HT-29 (cell line): ENCODE measurements at places on chromosomes 5 and 9.
A peak's percentile ranks its signal among the peaks of the same experiment; 100 is the strongest.

DNA sequence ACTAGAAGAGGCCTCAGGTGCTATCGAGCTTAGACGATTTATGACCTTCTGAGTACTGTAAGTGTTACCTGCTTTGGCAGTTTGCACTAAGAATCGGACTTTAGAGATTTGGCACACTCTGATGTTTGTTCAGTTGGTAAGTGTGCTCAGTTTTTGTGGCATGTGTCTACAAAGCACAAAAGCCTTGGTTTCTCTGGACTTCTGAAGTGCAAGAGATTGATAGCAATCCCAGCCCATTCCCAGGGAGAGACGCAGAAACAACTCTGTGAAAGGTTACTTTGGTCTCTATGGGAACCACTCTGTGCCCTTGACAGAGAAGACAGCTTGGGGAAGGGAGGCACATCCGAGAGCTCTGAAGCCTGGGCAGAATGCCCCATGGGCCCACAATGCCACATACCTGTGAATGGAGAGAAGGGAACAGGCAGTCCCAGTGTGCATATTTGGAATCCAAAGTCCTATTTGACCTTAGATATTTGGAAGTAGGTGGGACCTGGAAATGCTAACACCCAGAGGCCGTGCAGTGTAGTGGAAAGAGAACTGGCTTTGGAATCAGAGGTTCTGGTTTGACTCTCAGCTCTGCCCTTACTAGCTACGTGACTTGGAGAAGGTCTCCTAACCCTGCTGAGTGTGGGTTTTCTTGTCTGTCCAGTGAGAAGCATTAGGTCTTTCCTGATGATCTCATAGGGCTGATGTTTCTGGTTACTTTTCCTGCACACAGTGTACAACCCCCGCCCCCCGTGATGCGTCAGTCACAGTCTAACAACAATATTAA, 194.3 kb upstream of the VLDLR start:
- DNase-seq, result no peak

- no peak for DNase-seq
Observed at GRCh38 chr5:10227379-10227778, 22.3 kb downstream of the ATPSCKMT start.

DNA sequence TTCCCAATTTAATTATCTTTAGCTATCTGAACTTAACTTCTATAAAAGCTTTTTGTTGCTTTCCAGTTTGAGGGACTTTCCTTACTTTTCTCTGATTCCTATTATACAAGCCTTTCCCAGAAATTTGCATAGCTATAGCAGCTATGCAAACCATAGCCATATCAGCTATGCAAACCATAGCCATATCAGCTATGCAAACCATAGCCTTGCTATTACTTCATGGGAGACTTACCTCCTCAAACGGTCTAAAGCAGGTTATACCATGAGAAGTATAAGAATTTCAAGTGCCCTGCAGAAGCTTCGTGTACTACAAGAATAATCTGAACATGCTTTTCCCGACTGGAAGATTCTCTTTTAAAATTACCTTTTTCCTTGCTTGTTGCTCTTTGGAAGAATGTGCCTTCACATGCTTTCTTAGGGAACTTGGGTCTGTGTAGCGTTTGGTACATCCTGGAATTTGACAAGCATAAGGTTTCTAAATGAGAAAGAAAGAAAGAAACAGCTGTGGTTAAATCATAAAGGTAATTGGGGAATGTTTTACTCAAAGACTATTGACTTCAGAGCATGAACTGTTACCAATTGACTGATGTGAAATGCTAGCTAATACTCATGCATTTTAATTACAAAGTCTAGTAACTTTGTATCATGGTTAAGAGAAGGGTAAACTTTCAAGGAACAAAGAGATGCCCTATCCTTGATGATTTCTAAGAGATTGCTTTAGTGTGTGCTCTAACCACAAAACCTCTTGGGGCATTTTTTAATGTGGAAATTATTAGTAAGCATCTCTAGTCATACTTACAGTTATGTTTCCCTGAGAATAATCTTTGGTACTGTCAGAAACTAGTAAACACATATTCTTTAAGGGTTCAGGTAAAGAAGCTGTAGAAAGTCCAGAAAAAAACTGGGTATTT, 367.6 kb downstream of the GLIS3 start:
- no peak for DNase-seq

- DNase-seq, result no peak
Observed at GRCh38 chr5:59037041-59037440, 454.2 kb downstream of the RAB3C start.

GRCh38 chr5:71770381-71770780, 51.3 kb downstream of the CARTPT start:
- DNase-seq, result no peak

DNA sequence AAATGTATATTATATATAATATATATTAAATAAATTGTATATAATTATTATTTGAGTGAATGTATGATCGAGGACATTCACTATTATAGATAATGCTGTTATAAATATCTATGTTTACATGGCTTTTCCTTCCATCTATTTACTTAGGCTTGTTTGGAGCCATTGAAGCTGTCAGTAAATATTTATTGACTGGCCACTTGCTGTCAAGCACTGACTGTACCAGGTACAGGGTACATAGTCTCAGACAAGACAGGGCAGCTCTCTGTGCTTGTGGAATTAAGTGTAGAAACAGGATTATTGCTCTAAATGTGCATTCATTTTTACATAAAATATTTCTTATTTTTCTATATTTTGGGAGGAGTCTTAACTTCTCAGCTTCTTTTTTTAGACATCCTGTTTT, 16.4 kb downstream of the FAXDC2 start:
- DNase-seq, result no peak

DNA sequence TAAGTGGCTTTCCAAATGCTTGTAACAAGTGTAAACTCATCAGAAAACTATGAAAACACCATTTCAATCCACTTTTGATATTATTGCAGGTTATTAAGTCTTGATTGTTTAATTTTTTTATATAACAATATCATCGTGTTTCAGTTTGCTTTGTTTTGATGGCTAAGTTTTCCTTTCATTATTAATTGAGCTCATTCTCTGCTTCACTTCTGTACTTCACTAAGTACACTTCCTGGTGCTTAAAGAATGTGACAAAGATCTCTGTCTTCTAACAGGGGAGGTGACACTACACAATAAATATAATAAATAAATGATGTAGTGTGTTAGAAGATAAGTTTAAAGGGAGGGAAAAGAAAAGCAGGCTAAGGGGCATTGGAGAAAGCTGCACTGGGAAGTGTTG, 13.0 kb upstream of the RAD23B start:
- DNase-seq, result peak; percentile 51

DNA sequence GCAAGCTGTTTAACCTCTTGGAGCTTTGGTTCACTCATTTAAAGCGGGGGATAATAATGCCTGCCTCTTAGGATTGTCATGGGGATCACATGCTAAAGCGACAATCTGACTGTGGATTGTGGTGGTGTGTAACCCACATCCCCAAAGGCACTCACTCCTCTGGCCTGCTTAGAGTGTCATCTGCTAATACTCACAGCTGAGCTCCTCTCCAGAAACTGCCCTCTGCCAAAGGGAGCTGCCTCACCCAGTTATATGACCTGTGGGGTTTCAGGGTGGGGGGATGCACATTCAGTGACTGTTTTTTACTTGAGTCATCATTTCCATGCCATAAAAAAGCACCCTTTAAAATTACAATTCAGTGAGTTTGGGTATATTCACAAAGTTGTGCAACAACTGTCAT, 110.0 kb upstream of the SPOCK1 start:
- DNase-seq, result no peak

- no peak for DNase-seq
Observed at GRCh38 chr9:28209130-28209529, 635.8 kb upstream of the C9orf72 start.

DNA sequence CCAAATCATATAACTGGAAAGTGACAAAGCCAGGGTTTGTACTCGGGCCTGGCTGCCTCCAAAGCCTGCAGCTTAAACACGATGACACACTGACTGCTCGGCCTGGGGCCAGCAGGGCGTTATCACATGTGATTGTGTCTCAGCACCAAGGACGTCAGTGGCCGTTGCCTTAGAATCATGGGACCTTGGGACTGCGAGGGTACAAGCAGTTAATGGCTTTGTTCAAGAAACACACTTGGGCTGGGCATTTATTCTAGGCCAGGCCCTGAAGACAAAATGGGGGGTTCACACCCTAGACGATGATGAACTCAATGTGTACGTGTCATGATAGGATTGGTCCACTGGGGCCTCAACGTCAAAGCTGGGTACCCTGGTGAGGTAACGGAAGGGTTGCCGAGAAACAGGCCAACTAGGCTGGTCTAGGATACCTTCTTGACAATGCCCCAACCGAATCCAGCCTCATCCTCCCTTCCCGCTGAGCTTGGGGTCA, 13.0 kb downstream of the SH3PXD2B start:
- no peak for DNase-seq
